ENCODE measurements at places on chromosomes 16 and 17. TPM values are rescaled to one million over a fixed set of nuclear protein-coding genes. Genes with fewer than 3 reads are reported as not detected.

GRCh38 chr17:17749025-17749772, 67.9 kb downstream of the RAI1 start:
- no peak for DNase-seq

The KRTAP3-1 gene
- not detected for total RNA-seq

The TPSD1 gene
- total RNA-seq: not detected

DNA sequence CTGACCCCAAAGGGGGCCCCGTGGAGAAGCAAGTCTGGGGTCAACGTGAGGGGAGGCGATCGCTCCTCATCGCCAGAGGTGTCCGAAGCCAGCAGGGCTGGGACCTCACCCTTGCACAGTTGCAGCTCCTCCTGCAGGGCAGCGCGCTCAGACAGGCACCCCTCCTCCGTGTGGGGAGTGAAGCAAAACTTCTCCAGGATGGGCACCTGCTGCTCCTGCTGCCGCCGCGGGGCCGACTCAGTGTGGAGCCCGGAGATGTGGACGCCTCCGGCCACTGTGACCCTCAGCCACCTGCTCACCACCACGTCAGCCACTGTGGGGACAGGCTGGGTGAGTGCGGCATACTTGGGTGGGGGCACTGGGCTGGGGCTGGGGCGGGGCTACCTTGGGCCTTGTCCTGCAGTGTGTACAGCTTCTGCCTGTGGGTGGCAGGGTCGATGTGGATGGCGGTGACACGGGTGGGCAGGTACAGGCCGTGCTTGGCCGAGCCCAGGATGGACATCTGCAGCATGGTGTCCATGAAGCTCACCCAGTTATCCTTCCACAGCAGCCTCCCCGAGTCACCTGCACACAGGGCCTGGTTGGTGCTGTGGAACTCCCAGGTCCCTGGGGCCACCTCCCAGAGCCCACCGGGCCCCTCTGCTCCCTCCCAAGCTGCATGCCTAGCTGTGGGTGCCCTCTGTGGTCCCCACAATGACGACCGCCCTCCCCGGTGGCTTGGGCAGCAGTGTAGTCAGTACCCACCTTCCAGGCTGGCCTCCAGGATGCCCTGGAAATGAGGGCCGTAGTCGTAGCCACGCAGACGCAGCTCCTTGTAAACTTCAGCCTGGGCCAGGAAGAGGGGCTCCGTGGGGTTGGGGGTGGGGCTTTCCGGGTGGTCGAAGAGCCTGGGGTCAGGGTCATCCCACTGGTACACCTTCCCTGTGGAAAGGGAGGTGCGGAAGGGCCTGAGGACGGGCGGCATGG, 10.8 kb downstream of the FASN start:
- DNase-seq: no peak

GRCh38 chr17:1241929-1242328, 28.3 kb upstream of the BHLHA9 start:
- DNase-seq: no peak

DNA sequence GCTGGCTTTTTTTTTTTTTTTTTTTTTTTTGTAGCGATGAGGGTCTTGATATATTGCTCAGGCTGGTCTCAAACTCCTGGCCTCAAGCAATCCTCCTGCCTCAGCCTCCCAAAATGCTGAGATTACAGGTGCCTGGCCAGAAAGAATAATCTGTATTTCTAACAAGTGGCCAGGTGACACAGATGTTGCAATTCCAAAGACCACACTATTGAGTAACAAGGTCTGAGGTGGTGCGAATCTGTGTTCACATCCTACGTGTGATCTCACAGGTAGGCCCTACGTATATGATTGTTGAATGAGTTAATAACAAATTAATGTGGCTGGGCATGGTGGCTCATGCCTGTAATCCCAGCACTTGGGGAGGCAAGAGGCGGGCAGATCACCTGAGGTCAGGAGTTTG, 33.3 kb downstream of the OTOA start:
- DNase-seq: no peak

The TAT gene
- not detected for total RNA-seq

GRCh38 chr16:259814-260253, 15.9 kb downstream of the RGS11 start:
- no peak for DNase-seq

DNA sequence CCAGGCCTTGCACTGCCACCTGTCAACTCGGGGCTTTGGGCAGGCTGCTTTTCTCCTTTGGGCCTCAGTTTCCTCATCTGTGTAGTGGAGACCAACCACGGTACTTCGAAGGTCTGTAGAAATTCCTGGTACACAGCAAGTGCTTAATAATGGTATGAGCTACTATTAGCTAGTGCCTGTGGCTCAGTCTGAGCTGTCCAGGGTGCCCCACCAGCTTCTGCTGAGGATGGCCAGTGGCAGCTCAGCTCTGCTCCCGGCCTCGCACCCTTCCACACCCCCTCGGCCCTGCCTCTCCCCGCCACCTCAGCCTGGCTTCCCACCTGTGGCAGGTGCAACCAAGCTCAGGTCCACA, 26.2 kb upstream of the PLCG2 start:
- no peak for DNase-seq

The ALDH3A1 gene
- 403 TPM for total RNA-seq

- no peak for DNase-seq
Observed at GRCh38 chr17:65139101-65139764, 2.1 kb downstream of the RGS9 start.

- DNase-seq: no peak
Observed at GRCh38 chr16:88415713-88416323, 33.1 kb downstream of the ZNF469 start.

GRCh38 chr17:55200904-55201303, 63.9 kb upstream of the HLF start:
- DNase-seq: no peak

GRCh38 chr16:25494292-25494691, 197.5 kb upstream of the HS3ST4 start:
- DNase-seq: no peak

The KRT27 gene
- total RNA-seq: not detected

DNA sequence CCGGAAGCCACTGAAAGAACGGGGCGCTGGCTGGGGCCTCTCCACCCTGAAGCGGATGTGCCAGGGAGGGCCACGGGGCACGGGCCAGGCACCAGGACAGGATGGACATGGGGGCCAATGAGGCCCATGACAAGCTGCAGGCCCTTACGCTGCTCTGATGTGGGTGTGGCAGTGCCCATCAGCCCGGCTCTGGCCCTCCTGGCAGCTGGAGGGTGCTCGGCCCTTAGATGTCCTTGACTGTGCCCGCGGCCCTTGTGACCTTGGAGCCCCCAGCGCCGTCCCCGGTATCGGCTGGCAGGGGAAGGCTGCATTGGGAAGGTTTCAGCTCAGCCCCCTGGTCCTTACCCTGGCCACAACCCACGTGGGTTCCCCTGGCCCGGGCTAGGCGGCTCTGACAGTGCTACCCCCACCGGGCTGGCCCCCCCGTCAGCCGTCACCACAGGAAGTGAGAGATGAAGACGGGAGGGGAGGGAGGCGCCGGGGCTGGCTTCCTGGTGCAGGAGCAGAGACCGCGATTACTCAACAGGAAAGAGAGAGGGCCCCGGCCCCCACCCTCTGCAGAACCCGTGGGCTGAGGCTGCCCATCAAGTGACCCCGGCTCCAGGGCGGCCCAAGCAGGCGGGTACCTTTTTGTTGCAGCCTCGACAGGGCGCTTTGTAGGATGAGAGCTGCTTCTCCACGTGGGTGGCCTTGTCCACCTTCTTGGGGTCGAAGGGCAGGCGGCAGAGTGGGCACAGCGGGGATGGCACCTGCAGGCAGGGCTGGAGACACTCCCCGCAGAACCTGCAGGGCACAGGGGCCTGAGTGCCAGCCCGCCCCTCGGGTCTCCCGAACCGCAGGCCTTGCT, 5.3 kb downstream of the RNF166 start:
- no peak for DNase-seq

GRCh38 chr17:76277300-76278267, 12.4 kb downstream of the UBALD2 start:
- no peak for DNase-seq

The SPNS1 gene
- total RNA-seq: 51.2 TPM

The LGALS9B gene
- 1.9 TPM for total RNA-seq

DNA sequence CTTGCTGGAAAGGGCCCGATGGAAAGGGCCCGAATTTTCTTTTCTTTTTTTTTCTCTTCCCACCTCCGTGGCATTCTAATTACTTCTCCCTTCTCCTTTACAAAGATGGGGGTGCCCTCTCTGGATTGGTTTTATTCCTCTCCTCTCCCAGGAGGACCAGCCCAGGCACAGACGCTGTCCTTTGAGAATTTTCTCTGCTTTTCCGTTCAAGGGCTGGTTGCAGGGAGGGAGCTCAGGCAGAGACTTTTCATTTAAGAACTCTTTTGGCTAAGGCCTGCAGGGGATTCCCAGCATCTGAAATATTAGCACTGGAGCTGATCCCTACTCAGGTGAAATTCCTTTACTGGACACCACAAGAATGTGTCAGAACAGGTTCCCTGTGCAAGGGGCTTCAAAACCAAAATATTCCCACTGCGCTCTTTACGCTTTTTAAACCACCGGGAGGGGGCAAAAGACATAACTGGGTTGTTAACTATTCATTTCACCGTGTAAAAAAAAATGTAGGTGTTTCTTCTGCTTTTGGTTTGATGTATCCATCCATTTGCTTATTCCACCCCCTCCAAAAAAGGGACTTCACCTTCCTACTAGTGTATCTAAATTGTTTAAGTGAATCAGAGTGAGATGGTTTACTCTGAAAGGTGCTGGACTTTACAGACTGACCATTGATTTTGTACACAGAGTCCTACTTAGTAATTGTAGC, 1.4 kb downstream of the NFAT5 start:
- DNase-seq: no peak

DNA sequence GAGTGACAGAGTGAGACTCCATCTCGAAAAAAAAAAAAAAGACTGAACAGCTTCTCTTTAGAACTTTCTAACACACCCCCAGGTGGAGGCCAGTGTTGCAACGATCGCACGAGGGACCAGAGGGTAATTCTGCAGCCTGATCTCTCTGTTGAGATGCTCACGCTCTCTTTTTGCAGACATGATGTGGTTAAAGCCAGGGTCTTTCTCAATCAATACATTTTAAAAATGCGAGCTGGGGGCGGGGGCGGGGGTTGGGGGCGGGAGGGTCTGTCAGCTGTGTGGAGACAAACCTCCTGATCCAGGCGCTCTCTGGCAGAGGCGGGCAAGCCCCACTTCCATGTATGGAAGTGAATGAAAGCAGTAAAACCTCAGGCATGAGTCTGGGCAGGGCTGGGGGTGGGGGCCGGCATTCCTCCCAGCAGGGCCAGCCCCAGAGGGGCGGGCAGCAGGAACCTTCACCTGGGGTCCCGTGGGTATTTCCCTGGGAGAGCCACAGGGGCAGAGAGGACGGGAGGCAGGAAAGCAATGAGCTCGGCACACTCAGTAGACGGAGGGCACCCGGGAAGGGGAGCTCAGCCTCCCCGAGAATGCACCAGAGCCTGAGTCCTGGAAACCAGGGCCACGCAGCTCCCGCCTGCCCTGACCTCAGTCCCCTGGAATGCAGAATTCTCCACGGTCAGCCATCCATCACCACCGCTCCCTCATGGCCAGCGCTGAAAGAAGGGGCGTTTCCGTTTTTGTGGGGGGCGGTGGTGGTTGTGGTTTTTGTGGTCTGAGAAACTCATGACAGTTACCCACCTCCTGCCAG, 28.0 kb downstream of the NXN start:
- no peak for DNase-seq

The C17orf113 gene
- 1.5 TPM for total RNA-seq

The TANC2 gene
- 8.2 TPM for total RNA-seq

GRCh38 chr17:76833034-76833644, 35.1 kb upstream of the MGAT5B start:
- DNase-seq: no peak

GRCh38 chr17:40697297-40697696, 6.3 kb downstream of the KRT24 start:
- DNase-seq: no peak

- no peak for DNase-seq
Observed at GRCh38 chr16:85300406-85300968, 188.2 kb upstream of the CIBAR2 start.

- no peak for DNase-seq
Observed at GRCh38 chr17:63564562-63564961, 14.3 kb downstream of the DCAF7 start.
